Renal cortical epithelial cell (primary cell): ENCODE measurements at places on chromosomes 7 and 10.

GRCh38 chr10:60291344-60291930, 98.2 kb downstream of the ANK3 start:
- no peak for DNase-seq

GRCh38 chr10:117537436-117537903, 5.1 kb upstream of the EMX2 start:
- no peak for DNase-seq

DNA sequence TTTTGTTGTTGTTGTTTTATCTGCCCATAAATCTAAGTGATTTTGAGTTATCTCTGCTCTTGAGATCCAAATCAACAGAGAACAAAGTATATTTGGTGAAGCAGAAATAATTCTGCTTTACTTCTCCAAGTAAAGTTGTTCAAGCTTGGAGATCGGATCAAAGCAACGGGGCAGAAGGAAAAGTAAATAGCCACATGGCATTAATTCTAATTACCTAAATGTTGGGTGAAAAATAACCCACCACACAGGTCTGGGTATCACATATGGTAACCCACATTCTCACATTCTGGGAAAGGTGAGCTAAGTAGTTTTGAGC, 3.1 kb downstream of the NRP1 start:
- DNase-seq: no peak

DNA sequence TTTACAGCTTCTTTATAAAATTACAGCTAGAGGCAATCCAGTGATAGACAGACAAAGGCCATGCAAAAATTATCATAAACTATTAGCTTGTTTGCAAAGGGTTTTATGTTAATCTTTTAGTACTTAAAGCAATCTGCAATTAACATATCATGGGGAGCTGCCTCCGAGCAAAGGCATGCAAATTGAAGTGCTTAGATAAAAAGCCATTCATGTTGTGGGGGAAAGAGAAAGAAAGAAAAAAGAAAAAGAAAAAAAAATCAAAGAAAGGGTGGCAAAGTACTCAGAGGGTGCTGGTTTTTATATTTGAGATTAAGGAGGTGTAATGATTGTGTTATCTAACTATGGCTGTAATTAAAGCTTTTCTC, 799.5 kb downstream of the LRMDA start:
- DNase-seq: no peak

GRCh38 chr10:119006451-119007210, 22.9 kb upstream of the NANOS1 start:
- DNase-seq: peak; percentile 87

- DNase-seq: no peak
Measured at GRCh38 chr7:8511855-8512254, 78.4 kb downstream of the NXPH1 start.

DNA sequence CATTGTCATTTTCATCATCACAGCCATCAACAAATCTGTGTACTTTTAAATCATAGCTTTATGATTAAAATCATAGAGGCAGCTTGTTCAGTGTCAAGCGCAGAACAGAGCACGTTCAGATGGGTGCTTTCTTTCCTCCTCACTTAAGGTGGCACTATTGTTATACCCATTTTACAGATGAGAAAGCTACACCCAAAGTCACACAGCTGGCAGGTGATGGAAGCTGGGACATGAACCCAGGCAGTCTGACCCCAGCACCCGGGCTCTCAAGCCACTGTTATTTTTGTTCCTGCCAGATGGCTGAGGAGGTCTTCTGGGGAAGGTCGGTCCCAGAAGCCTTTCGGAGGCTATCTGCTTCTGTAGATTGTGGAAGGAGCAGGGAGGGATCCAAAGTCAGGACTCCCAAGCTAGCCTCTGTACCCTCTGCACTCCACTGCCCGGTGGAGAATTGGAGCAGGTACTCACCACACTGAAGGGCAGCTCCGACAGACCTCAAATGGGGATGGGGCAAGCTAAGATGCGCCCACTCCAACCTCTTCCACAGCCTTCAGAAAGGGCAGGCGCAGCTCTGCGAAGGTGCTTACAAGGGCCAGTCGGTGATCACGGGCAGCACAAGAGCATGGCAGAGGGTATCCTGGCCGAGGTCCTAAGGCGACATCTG, 610 bp downstream of the AVPI1 start:
- no peak for DNase-seq

GRCh38 chr7:92360387-92360786, 86.9 kb upstream of the GATAD1 start:
- no peak for DNase-seq

- DNase-seq: no peak
Measured at GRCh38 chr7:47521816-47522561, 59.9 kb downstream of the TNS3 start.

GRCh38 chr7:33939121-33939520, 33.8 kb downstream of the BMPER start:
- DNase-seq: no peak

DNA sequence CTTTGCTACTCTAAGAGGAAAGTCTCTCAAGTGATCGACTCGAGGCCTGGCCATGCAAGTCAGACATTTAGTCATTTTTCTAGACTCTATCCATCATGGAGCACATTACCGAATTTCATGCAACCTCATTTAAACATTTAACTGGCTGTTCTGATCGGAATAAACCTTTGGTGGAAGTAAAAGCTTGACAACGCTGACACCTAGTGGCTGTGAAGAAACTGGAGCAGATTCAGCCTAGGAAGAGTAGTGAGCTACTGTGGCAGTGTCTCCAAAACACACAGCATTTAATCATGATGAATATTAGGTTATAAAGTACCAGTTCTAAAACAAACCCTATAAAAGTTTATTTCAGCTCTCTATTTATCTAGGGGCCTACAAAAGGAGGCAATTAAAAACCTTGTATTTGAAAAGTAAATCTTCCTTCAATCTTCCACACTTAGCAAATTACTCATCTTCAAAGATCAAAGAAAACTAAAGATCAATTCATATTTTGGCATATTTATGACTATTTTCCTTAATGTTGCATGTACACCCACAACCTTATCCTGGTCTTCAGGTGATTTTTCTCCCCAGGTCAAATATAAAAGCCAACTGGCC, 175.0 kb downstream of the CTNNA3 start:
- DNase-seq: peak; percentile 49

GRCh38 chr10:23155169-23155568, 36.9 kb upstream of the PTF1A start:
- DNase-seq: peak; percentile 6

GRCh38 chr10:31586723-31587638, 268.0 kb downstream of the ZEB1 start:
- no peak for DNase-seq

DNA sequence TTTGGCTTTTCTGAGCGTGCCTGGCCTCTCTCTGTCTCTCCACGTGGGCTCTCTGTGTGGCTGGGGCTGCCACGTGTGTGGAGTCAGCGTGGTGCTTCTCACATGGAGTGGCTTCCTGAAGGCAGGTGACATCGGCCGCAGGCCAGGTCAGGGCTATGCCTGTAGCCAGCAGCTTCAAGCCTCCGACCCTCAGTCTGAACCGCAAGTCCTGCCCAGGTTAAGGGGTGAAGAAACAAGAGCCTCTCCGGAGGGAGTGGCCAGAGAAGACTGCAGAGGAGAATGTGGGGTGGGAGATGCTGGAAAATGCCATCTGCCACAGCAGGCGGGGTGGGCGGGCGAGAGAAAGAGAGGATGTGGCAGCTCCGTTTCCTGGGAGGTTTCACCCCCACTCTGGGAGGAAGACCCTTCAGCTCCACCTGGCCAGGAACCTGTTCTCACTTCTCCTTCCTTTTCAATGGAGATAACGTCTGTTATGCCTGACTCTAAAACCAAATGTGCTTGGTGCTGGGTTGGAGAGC, 14.3 kb upstream of the VIPR2 start:
- no peak for DNase-seq

DNA sequence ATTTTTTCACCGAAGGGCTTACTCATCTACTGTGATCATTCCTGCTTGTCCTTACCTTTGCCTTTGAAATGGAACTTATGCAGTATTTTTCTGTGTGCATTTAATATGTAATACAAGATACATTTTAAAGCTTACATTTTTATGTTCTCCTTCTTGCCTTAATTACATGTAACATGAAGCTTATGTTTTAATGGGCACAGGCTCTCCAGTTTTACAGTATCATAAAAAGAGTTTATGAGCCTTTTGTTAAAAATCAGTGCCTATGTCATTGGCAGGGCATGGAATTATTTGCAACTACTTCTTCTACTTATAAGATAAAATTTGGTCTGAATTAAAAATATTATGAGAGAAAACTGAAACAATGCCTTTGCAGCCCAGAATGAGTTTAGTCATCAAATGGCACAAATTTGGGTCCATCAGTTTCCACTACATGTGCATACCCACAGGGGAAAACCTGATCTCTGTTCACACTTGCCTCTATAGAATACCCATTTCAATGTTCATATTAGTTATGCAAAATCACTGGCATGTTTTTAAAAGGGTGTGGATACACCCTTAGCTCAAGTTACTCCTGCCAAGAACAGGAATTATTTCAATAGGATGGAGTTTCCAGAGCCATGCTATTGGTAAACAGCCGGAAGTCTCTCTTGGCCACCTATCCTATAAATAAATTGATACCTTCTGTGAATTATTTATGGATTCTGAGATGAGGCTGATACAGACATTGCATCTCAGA, 27.9 kb upstream of the WNT16 start:
- no peak for DNase-seq

DNA sequence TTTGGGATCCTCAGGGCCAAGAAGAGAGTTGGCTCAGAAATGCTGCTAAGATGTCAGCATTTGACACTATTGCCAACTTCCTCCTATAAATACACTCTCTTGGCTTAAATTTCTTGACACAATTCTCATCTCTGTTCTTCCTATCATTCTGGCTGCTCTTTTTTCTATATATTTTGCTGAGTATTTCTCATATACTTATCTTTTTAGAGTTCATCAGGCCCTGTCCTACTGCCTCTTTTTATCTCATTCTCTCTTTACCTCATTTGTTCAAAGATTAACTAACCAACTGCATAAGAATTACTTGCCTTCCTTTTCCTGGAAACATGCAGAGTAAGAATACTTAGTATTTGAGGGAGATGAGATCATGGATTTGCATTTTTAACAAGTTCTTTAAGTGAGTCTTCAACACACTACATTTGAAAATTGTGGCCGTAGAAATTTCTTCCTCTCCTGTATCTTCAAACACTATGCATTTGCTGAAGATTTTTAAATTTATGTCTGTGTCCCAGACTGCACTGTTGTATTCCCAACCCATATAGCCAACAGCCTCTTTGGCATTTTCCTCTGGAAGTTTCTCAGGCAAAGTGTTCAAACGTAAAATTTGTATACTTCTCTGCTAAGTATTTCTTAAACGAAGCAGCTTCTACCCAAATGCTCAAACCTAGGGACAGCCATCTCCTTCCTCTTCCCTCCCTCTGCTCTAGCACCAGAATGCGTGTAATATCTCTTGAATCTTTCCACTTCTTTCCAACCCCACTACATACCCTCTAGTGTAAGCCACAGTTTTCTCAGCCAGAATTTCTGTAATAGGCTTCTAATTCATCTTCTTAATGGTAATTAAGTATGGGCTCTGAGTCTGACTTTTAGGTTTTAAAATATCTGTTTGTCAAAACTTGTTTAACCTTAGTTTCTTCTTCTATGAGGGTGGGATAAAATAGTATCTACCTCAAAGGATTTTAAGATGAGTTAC, 35.5 kb downstream of the ARL4A start:
- DNase-seq: peak; percentile 77

DNA sequence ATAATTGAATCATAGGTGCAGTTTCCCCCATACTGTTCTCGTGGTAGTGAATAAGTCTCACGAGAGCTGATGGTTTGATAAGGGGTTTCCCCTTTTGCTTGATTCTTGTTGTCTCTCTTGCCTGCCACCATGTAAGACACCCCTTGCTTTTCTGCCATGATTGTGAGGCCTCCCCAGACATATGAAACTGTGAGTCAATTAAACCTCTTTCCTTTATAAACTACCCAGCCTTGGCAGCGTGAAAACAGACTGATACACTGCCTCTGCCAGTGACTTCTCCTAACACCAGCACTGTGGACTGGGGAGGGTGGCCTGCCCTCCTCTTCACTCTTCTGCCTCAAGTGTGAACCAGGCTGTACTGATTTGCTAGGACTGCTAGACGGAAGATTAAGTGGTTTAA, 108.6 kb downstream of the RAB11FIP2 start:
- no peak for DNase-seq

GRCh38 chr10:6602700-6603084, 22.6 kb upstream of the PRKCQ start:
- DNase-seq: no peak

GRCh38 chr10:62266147-62266546, 2.5 kb downstream of the RTKN2 start:
- no peak for DNase-seq

DNA sequence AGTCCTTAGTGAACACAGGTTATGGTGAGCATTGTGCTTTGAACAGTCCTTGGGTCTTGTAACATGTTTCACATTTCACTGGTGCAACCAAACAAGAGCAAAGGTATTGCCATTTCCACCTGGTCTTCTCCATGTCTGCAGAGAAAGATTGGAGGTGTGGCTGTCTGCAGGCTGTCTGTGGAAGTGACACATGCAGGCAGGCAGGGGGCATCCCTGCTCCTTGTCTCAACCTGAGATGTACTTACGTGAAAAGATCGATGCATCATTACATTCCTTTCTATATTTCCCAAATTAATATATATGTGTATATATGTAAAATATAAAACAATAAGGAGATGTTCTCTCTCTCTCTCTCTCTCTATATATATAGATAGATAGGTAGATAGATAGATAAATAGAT, 54.3 kb downstream of the LRRC18 start:
- no peak for DNase-seq

- peak; percentile 80 for DNase-seq
Measured at GRCh38 chr10:29619241-29619669, 15.5 kb downstream of the SVIL start.

- DNase-seq: no peak
Measured at GRCh38 chr7:8086239-8086638, 117.6 kb downstream of the GLCCI1 start.
